ENCODE measurements at places on chromosomes 12 and 14. TPM values are rescaled to one million over a fixed set of nuclear protein-coding genes. Genes with fewer than 3 reads are reported as not detected.

DNA sequence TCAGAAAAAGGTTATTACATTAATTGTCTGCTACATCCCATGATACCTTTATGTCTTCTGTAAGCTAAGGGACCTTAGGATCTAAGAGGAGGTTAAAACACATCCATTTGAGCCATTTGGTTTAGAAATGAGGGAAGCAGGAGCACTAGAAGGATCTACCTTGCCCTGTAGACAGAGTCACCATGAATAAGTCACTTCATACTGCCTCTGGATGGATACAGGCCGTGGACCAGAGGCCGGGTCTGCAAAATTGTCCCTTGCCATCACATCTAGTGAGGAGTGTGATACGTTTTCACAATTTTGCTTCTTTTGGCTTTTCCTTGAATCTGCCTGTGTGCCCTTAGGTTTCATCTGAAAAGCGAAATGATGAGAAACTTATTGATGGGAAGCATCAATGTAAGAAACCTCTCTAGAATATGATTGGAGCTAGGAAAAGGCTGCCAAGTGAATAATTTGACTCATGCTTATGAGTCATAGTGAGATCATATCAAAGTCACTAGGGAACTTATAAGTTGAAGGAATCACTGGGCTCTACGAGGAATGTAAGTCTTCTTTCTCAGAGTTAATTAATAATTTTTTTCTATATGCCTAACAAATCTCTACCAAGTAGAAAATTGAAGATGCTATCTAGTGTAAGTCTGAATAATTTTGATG lies 10.8 kb downstream of the GLRX5 start:
- H3K27me3 ChIP-seq, result no peaks in the 10 kb centered on the region
- no peaks in the 10 kb centered on the region for H3K4me1 ChIP-seq
- no peak overlapping the region for H3K4me3 ChIP-seq
- DNase-seq, result no peak
- H3K36me3 ChIP-seq, result no peaks in the 10 kb centered on the region

- peak overlapping the region; percentile 42 for H3K27ac ChIP-seq
- peaks cover 8% of the 10 kb centered on the region for H3K4me1 ChIP-seq
- peak; percentile 77 for DNase-seq
- H3K4me3 ChIP-seq, result no peak overlapping the region
- no peaks in the 10 kb centered on the region for H3K27me3 ChIP-seq
These were observed 26.5 kb upstream of the ACTN1 start for GRCh38 chr14:69005432-69006148.

GRCh38 chr12:64450711-64451486 lies 1.0 kb upstream of the TBK1 start:
- DNase-seq, result peak; percentile 18
- H3K27ac ChIP-seq, result peak overlapping the region; percentile 98
- peaks cover 7% of the 10 kb centered on the region for H3K4me1 ChIP-seq
- no peaks in the 10 kb centered on the region for H3K36me3 ChIP-seq

CLEC4E gene
- total RNA-seq, result not detected

DNAJC22 gene
- 28.3 TPM for total RNA-seq

PIK3C2G gene
- total RNA-seq, result 7.1 TPM

CAPRIN2 gene
- 25.4 TPM for total RNA-seq

All from hepatocyte (in vitro differentiated cells).